Cardiac muscle cell (in vitro differentiated cells and primary cell): ENCODE measurements at places on chromosomes 2 and 18. TPM values are rescaled to one million over a fixed set of nuclear protein-coding genes. Genes with fewer than 3 reads are reported as not detected.
A peak's percentile ranks its signal among the peaks of the same experiment; 100 is the strongest.

DNA sequence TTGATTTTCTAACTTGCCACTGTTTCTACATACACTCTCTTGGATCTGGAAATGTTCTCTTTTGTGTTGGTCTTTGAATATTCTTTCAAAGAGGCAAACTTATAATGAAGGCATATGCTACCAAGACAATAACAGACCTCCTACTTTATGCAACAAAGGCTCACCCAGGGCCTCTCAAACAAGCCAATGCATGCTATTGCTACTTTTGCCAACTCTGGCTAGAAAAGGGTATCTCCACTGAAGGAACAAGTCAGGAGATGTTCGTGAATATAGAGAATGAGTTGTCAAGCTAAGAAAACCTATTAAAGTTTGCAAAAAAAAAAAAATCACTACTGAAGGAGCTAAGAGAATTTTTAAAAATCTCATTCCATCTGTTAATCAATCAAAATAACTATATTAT is 15.9 kb upstream of the DSG2 start:
- H3K36me3 ChIP-seq, result no peaks in the 10 kb centered on the region
- H3K27me3 ChIP-seq, result no peaks in the 10 kb centered on the region
- no peak overlapping the region for H3K4me3 ChIP-seq

GRCh38 chr2:224933431-224933830 is 108.8 kb downstream of the DOCK10 start:
- H3K4me3 ChIP-seq, result no peak overlapping the region
- DNase-seq, result no peak

C2orf78 gene
- 0.18 TPM in 1 of 2 replicates, not detected in the other for total RNA-seq

GRCh38 chr2:105915005-105915558 is 170.4 kb downstream of the NCK2 start:
- no peak overlapping the region for H3K4me3 ChIP-seq
- no peaks in the 10 kb centered on the region for H3K4me1 ChIP-seq
- no peaks in the 10 kb centered on the region for H3K27me3 ChIP-seq
- no peaks in the 10 kb centered on the region for H3K36me3 ChIP-seq
- DNase-seq, result no peak

TXNDC2 gene
- total RNA-seq, result not detected in 2 replicates

IL36B gene
- total RNA-seq, result not detected in 2 replicates

ASPRV1 gene
- 3.8 TPM in 2 replicates for total RNA-seq

GRCh38 chr2:152715854-152716428 is 1.3 kb downstream of the PRPF40A start:
- peak overlapping the region; percentile 99 for H3K27ac ChIP-seq
- H3K27me3 ChIP-seq, result no peaks in the 10 kb centered on the region
- peak; percentile 21 for DNase-seq
- peak overlapping the region; percentile 83 for H3K4me3 ChIP-seq
- H3K36me3 ChIP-seq, result peaks cover 21% of the 10 kb centered on the region

SLC9A4 gene
- total RNA-seq, result not detected in 2 replicates

GRCh38 chr2:28607730-28608499 is 112.1 kb downstream of the PLB1 start:
- no peak overlapping the region for H3K4me3 ChIP-seq
- DNase-seq, result no peak
- no peaks in the 10 kb centered on the region for H3K36me3 ChIP-seq
- peaks cover 26% of the 10 kb centered on the region for H3K4me1 ChIP-seq

DNA sequence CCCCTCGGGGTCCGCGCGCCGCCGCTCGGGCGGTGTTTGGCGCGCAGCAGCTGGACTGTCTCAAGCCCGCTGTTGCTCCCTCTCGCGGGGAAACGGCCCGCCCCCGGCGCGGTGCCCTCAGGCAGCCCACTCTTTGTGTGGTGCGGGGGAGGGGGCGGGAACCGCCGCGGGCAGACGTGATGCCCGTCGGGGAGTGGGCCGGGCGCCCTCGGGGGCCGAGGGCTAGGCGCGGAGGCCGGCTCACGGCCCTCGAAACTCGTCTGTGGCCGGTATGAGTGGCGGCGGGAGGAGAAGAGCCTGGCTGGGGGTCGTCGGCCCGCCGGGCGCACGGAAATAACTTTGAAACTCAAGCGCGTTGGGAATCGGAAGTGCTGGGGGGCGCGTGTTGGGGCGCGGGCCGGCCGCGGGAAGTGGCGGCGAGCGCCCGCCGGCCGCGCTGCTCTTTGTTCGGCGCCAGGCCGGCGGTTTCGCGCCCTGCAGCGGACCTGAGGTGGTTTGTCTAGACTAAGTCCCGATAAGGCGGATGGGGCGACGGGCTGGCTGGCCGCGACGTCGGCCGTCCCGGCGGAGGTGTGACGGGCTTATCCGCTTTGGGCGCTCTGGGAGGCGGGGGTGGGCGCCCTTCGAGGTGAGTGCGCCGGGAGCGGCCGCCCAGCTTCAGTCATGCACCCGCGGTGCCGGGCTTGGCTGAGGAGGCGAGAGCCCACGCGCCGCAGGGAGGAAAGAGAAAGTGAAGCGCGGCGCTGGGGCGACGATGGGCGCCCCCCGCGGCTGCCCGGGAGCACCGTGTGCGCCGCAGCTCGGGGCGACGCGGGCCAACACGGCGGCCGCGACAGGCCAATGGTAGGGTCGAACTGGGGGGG is 679 bp downstream of the PTMA start:
- peak overlapping the region; percentile 67 for H3K4me3 ChIP-seq
- H3K27me3 ChIP-seq, result no peaks in the 10 kb centered on the region
- peaks cover 4% of the 10 kb centered on the region for H3K4me1 ChIP-seq
- H3K36me3 ChIP-seq, result peaks cover 21% of the 10 kb centered on the region
